ENCODE measurements at places on chromosomes 3 and 15.

- DNase-seq: no peak
These were observed 161.5 kb downstream of the TBC1D5 start for GRCh38 chr3:17580901-17581300.

- DNase-seq: peak; percentile 45
These were observed 301.8 kb upstream of the SEMA6D start for GRCh38 chr15:47415539-47415971.

- DNase-seq: no peak
These were observed 1014.2 kb downstream of the TUSC7 start for GRCh38 chr3:117723825-117724224.

DNA sequence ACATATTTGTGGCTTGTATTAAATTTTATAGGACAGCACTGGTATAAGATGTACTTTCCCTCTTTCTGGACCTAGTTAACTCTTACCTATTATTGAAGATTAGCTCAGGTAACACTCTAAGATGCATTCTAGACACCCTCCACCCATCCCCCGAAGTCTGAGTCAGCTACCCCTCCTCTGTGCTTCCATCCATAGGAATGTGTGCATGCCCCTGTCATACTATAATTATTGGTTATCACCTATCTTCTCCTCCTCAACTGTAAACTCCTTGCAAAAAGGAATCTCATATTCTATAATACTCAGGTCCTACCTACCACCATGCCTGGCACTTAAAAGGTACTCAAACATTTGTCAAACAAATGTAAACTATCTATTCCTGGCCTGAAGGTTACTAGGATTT lies 3.0 kb downstream of the PEAK1 start:
- DNase-seq: no peak

DNA sequence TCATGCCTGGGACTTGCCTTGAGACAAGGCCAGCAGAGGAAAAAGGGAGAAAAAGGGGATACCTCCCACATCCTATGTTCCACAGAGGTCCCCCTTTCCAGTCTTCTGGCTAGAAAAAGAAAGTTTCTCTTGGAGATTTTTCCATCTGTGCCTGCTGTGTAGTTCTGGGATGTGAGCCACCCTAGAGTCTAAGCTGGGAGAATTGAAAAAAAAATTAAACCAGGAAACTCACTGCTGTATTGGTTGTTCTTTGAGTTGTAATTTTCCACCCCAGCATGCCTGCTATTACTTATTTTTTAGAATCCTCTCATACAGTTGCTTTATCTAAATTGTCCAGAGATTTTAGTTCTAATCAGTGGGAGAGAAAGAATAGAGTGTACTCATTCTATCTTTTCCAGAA lies 68.4 kb downstream of the SV2B start:
- no peak for DNase-seq

- no peak for DNase-seq
These were observed 31.1 kb upstream of the ICE2 start for GRCh38 chr15:60510006-60510405.

DNA sequence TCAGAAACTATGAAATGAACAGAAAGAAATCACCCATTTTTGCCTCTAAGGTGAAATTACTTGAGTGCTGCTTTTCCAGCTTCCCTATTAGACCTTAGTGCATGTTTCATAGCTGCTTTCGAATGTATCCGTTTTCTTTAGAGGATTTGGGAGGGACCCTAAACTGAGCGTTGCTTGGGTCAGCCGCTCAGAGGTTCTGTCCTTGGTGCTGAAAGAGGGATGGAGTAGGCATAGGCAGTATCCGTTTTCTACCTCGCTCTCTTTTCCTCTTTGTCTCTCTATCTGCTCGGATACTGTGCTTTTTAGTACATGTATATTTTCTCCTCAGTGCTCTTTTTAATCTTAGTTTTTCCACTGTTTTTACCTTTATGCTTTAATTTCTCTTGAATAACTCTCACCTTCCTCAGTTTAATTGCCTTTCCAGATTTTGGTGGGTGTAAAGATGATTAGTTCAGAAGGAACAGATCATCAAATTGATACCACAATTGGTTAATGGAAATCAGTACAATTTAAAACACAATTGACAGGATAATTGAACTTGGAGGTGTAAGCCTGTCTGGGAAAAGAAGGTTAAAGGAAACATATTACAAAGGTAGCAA lies at the start of gene DRD3:
Gene DRD3 (minus strand): TSS at position 283 of the 599 bp plus-strand sequence. CDS start 7,060 bp downstream, outside the sequence.
- peak; percentile 67 for DNase-seq

GRCh38 chr3:61530355-61530754 lies 31.0 kb upstream of the PTPRG start:
- peak; percentile 19 for DNase-seq

DNA sequence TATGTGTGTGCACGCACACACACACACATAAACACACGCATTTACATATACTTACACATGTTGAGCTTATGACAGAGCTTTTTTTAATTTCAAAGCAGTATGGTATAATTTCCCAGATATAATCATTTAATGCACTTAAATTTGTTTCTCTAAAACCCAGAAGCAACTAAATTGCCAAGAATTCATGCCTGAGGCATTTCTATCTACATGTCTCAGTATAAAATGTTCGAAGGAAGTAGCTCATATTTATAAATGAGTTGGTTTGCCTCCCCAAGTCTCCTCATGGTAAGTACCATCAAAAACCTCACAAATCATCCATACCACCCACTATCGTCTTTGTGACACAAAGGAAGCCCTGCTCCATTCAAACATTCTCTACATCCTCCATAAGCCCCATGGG lies 130.6 kb downstream of the RPL22L1 start:
- peak; percentile 67 for DNase-seq

DNA sequence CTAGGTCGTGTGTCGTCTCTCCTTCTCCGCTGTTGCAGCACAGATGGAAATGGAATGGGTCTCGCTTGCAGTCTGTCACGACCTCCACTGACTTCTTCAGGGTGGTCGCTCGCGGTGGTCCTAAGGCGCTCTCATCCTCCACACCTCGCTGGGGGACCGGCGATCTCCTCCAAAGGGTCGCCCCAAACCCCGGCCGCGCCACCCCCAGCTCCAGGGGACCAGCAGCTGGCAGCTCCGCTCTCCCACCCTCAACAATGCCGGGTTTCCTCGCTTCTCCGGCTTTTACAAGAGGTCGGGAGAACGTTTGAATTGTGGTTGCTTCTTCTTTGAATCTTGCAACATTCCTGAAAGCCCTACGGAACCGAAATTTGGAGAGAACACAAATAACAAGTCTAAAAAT lies 25.9 kb downstream of the SERP1 start:
- no peak for DNase-seq

- DNase-seq: no peak
These were observed 96.6 kb upstream of the AGTR1 start for GRCh38 chr3:148600902-148601765.

- DNase-seq: peak; percentile 79
These were observed at the start of gene BCL2A1 for GRCh38 chr15:79970624-79971434. Gene BCL2A1, minus strand, starts transcription at chr15:79971196. Its CDS starts 77 bp downstream, at chr15:79971119.

GRCh38 chr3:88137836-88138235 lies 11.9 kb upstream of the C3orf38 start:
- peak; percentile 48 for DNase-seq

DNA sequence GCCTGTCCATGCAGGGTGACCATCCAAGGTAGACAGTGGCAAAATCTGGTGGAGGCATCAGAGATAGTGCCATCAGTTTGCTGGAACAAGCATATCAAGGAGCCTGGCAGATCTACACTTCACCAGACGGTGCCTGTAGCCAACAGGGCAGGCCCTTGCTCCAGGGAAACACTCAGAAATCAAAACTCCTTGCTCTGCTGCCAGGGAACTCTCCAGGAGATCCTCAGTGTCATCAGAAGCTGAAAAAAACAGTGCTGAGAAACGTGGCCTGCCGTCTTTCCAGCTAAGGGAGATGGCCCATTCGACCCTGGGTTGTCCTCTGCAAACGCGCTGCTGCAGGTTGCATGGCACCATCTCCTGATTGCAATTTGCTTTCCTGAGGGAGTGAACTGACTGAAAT lies 30.5 kb upstream of the ATP13A3 start:
- no peak for DNase-seq

GRCh38 chr3:112638327-112639020 lies 2.5 kb downstream of the CCDC80 start:
- no peak for DNase-seq

DNA sequence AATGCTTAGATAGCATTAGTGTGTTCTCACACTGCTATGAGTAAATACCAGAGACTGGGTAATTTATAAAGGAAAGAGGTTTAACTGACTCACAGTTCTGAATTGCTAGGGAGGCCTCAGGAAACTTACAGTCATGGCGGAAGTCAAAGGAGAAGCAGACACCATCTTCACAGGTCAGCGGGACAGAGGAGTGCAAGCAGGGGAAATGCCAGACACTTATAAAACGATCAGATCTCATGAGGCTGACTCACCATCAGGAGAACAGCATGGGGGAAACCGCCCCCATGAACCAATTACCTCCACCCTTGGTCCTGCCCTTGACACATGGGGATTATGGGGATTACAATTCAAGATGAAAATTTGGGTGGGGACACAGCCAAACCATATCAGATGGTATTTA lies 381.5 kb upstream of the DPPA4 start:
- no peak for DNase-seq

GRCh38 chr3:186208296-186208989 lies 99.6 kb upstream of the ETV5 start:
- no peak for DNase-seq

DNA sequence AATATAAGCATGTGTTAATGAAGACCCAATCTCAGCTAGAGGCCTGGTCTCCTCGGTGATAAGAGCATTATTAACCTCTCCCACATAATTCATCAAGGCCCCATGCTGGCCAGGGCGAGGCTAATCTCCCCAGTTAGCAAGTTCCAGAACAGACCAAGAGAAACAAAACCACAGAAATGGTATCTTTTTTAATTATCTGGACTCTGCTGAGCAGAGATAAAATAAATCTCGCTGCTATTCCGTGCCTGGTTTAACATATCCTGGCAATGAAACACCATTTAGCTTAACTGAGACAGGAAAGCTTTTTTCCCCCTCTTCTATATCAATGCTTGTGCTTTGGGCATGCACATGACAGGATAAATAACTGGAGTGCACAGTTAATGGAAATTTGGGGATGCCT lies 72.5 kb upstream of the ARHGEF3 start:
- DNase-seq: no peak

DNA sequence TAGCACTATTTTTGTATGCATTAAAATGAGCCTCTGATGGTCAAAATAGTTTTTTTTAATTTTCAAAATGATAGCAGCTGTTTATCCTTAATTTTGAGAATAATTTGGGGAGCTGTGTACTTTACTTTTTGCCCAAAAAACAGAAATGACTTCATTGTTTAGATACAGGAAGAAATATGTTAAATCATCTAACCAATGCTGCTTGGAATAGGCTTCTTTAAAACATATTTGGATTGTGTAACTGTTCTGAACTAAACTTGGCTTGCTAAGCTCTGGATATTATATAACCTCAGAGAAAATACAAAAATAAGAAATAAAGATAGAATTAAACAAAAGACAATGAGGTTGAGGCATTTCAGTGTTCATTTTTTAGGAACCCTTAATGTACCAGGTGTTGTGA lies 119.3 kb downstream of the SERPINI1 start:
- DNase-seq: peak; percentile 34
